ENCODE measurements at places on chromosomes 4 and X.

DNA sequence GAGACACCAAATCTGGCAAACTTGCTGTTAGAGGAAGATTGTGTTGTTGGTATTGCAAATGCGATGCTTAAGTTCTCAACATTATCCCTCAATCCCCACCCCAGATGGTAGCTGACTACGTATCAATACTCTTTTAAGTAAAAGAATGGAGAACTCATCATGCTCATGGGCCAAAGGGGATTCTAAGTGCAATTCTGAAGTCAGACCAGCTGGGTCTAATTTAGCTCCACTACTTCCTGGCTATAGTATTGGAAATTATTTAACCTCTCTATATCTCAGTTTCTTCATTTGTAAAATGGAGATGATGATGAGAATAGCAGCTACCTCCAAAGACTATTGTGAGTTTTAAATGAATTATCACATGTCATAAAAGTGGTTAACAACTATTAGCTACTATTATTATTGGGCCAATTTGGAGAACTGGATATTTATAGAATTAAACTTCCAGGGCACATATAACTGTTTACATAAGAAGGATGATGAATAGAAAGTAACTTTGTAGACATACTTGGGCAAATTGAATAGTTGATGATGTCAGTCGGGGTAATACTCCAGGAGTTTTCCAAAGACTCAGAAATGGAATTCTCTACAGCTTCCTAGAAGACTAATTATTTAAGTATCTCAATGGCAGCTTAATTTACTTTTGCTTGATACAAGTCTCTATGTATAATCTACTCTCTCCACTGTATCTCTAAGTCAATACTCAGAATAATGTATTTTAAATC lies 5.0 kb upstream of the SLAIN2 start:
- peaks cover 3% of the 10 kb centered on the region for H3K36me3 ChIP-seq
- DNase-seq: no peak
- H3K4me3 ChIP-seq: no peak overlapping the region
- H3K4me1 ChIP-seq: peaks cover 6% of the 10 kb centered on the region
- H3K27ac ChIP-seq: no peak overlapping the region

DNA sequence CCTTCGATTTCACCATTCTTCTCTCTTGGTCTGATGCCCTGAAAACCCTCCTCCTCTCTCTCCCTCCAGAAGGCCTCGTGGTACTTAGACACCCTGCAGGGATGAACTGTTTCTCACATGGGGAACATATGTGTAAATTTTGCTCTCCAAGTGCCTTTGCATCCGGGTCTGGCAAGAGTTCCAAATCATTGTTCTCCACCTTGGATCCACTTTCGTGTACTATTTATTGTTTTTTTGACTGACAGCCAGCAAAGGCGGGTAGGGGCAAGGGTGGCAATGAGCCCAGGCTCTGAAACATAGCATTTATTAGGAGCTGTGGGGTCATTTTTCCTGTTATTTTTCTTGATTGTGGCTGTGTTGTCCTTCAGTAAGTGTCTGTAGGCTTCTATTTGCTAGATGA lies 81.7 kb downstream of the RTL5 start:
- H3K36me3 ChIP-seq: no peaks in the 10 kb centered on the region
- DNase-seq: no peak
- peaks cover 5% of the 10 kb centered on the region for H3K27me3 ChIP-seq
- H3K4me3 ChIP-seq: no peak overlapping the region
- H3K4me1 ChIP-seq: no peaks in the 10 kb centered on the region
- H3K27ac ChIP-seq: no peak overlapping the region

DNA sequence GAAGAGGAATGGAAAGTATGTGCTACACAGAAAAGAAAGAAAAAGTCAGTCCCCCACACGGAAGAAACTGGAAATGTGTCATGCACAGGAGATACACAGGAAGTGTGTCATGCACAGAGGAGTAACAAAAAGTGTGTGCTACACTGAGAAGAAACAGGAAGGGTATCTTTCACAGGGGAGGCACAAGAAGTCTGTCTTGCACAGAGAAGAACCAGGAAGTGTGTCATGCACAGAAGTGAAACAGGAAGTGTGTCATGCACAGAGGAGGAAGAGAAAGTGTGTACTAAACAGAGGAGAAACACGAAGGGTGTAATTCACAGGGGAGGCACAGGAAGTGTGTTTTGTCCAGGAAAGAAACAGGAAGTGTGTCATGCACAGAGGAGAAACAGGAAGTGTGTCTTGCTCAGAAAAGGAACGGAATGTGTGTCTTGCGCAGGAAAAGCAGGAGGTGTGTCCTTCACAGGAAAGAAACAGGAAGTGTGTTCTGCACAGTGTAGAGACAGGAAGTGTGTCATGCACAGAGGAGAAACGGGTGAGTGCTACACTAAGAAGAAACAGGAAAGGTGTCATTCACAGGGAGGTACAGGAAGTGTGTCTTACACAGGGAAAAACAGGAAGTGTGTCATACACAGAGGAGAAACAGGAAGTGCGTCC lies 527.2 kb upstream of the PRKX start:
- no peaks in the 10 kb centered on the region for H3K27me3 ChIP-seq
- peaks cover 2% of the 10 kb centered on the region for H3K4me1 ChIP-seq
- no peak overlapping the region for H3K27ac ChIP-seq
- H3K36me3 ChIP-seq: no peaks in the 10 kb centered on the region
- DNase-seq: no peak

DNA sequence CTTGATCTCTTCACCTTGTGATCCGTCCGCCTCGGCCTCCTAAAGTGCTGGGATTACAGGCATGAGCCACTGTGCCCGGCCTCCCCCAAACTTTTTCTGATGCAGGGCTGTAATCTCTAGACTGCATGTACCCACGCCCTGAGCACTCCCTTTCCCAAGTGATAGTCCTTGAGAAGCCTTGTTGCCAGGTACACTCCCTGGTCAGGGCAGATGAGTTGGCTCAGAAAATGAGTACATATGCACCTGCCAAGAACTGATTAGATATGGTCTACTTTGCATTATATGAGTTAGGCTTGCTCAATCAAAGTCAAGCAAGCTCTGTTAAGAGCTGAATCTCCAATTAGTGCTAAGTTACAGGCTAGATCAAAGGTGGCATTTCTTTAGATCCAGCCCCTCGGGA lies 20.3 kb downstream of the APOO start:
- no peak overlapping the region for H3K4me3 ChIP-seq
- no peaks in the 10 kb centered on the region for H3K27me3 ChIP-seq
- no peaks in the 10 kb centered on the region for H3K36me3 ChIP-seq
- H3K4me1 ChIP-seq: no peaks in the 10 kb centered on the region

- DNase-seq: no peak
- H3K27me3 ChIP-seq: no peaks in the 10 kb centered on the region
- H3K4me1 ChIP-seq: peaks cover 49% of the 10 kb centered on the region
Observed at GRCh38 chrX:154068560-154068959, 29.0 kb downstream of the MECP2 start.

GRCh38 chr4:111494971-111495370 lies 650.3 kb upstream of the FAM241A start:
- no peaks in the 10 kb centered on the region for H3K27me3 ChIP-seq
- H3K27ac ChIP-seq: no peak overlapping the region
- H3K4me1 ChIP-seq: no peaks in the 10 kb centered on the region
- no peaks in the 10 kb centered on the region for H3K36me3 ChIP-seq
- no peak for DNase-seq

DNA sequence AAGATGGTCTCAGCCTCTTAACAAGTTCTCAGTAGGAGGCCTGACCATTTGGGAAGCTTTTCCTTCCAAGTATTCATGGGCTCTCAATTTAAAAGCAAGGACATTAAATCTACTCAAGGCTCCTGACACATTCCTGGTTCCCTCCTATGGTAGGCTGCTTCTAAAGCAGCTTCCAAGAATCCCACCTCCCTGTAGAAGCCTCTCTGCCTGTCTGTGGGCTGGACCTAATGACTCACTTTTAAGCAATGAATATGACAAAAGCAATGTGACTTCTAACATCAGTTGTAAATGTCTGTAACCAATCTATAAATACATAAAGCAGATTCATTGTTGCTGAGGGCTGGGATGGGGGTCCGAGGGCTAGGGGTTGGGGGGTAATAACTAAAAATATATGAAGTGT lies 99.5 kb upstream of the FAM9B start:
- no peak overlapping the region for H3K27ac ChIP-seq
- H3K4me1 ChIP-seq: no peaks in the 10 kb centered on the region
- no peaks in the 10 kb centered on the region for H3K36me3 ChIP-seq
- H3K4me3 ChIP-seq: no peak overlapping the region

GRCh38 chr4:24657768-24658617 lies 73.6 kb upstream of the DHX15 start:
- no peak overlapping the region for H3K4me3 ChIP-seq
- H3K36me3 ChIP-seq: no peaks in the 10 kb centered on the region
- H3K27ac ChIP-seq: no peak overlapping the region
- H3K4me1 ChIP-seq: peaks cover 5% of the 10 kb centered on the region

- H3K36me3 ChIP-seq: no peaks in the 10 kb centered on the region
- H3K27ac ChIP-seq: no peak overlapping the region
- no peaks in the 10 kb centered on the region for H3K4me1 ChIP-seq
- DNase-seq: no peak
- H3K4me3 ChIP-seq: no peak overlapping the region
Observed at GRCh38 chr4:8719421-8719820, 126.9 kb downstream of the CPZ start.

DNA sequence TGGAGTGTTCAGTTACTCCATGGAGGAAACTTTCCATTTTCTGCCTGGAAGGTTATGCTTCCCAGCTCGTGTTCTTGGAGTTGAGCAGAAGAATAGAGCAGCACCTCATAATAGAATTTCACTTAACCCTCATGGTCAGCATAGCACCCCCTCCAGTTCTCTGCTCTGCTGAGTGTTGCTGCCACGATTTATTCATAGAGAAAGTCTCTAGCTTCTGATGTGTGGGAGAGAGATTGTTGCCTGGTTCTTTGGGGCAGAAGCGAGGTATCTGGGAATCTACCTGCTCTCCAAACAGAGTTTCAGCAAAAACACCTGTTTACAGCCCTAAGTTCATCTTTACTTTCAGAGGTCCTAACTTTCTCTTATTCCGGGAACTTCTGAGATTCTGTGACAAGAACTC lies 3.9 kb upstream of the DTHD1 start:
- H3K27ac ChIP-seq: no peak overlapping the region
- H3K4me3 ChIP-seq: no peak overlapping the region
- DNase-seq: no peak
- peaks cover 2% of the 10 kb centered on the region for H3K27me3 ChIP-seq

- no peaks in the 10 kb centered on the region for H3K27me3 ChIP-seq
- H3K4me3 ChIP-seq: no peak overlapping the region
- no peaks in the 10 kb centered on the region for H3K36me3 ChIP-seq
- no peak for DNase-seq
- no peaks in the 10 kb centered on the region for H3K4me1 ChIP-seq
Observed at GRCh38 chr4:92334716-92335350, 31.1 kb downstream of the GRID2 start.

DNA sequence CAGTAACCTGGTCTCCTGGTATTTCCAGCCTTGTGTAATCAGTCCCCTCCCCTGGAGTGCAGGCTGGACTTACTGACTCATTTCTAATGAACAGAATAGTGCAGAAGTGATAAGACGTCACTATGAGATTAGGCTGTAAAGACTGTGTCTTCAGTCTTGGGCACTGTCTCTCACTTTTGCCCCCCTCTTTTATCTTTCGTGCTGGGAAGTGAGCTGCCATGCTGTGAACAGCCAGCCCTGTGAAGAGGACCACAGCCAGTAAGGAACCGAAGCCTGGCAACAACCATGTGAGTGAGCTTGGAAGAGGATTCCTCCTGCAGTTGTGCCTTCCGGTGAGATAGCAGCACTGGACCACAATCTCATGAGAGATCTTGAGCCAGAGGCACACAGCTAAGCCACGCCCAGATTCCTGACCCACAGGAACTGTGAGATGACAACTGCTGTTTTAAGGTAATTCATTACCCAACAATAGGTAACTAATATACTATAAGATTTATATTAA lies 67.5 kb upstream of the GPR34 start:
- no peak overlapping the region for H3K4me3 ChIP-seq
- H3K27me3 ChIP-seq: no peaks in the 10 kb centered on the region
- H3K27ac ChIP-seq: no peak overlapping the region
- peaks cover 18% of the 10 kb centered on the region for H3K36me3 ChIP-seq
- no peak for DNase-seq

- H3K27me3 ChIP-seq: no peaks in the 10 kb centered on the region
- H3K4me3 ChIP-seq: no peak overlapping the region
- no peak for DNase-seq
Observed at GRCh38 chr4:163554870-163555465, 60.5 kb downstream of the TMA16 start.

GRCh38 chr4:69518102-69518501 lies 22.4 kb upstream of the UGT2B4 start:
- H3K27me3 ChIP-seq: no peaks in the 10 kb centered on the region
- no peaks in the 10 kb centered on the region for H3K4me1 ChIP-seq

DNA sequence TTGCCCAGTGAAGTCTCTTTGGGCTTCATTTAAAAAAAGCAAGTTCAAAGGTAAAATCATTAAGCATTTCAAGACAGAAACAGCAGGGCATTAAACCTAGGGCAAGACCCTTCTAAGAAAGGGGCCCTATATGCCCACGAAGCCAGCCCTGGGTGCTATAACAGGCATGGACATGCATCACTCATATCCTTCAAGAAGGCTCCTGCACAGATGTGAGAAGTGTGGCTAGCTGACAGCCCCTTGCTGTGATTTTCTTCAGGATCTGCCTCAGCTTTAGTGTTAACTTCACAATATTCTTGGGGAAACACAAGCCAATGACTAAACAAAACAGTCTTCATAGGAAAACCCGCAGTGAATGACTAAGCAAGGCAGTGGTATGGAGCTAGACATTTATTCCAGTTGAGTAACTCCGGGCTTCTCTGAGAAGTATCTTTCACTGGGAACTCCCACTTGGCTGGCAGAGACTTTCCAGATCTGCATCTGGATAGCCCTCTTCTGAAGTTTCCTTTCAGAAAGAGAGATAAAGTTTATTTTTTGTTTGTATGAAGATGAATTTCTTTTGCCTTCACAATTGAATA lies 11.9 kb upstream of the MAOA start:
- H3K27me3 ChIP-seq: peaks cover 4% of the 10 kb centered on the region
- H3K27ac ChIP-seq: no peak overlapping the region
- H3K36me3 ChIP-seq: no peaks in the 10 kb centered on the region
- DNase-seq: no peak

All from activated B cell treated with CpG ODN at 0.5 μM for 24 hours (primary cell).